IPS DF 6.9 (cell line): ENCODE measurements at places on chromosomes 16 and 17.
A peak's percentile ranks its signal among the peaks of the same experiment; 100 is the strongest.

DNA sequence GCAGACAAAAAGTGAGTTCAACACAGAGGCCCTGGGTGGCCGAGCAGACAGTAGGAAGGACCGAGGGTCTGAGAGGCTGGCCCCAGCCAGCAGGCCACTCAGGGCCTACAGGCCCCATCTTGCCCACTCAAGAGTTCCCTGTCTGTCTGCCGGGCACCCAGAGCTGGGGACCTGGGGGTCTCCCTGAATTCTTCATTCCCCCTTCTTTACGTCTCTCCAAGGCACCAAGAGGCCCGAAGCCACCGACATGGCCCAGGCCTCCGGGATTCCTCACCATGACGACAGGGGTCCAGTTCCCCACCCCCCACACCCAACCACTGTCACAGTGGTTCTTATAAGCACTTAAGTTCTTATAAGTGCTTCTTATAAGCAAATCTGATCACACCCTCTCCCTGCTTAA, 49.2 kb downstream of the NOS2 start:
- DNase-seq = no peak
- peaks cover 1% of the 10 kb centered on the region; the same call in 1 of the 2 replicates for H3K4me1 ChIP-seq
- no peak overlapping the region for H3K27ac ChIP-seq
- H3K27me3 ChIP-seq = no peaks in the 10 kb centered on the region

GRCh38 chr17:80036715-80037477, 454 bp downstream of the CCDC40 start:
- no peaks in the 10 kb centered on the region for H3K4me1 ChIP-seq
- DNase-seq = no peak
- peak overlapping the region; percentile 94 for H3K4me3 ChIP-seq
- no peaks in the 10 kb centered on the region for H3K27me3 ChIP-seq

GRCh38 chr16:47366228-47366627, 94.6 kb downstream of the ITFG1 start:
- no peaks in the 10 kb centered on the region for H3K36me3 ChIP-seq
- 0 out of 2 replicates have a peak, but pooled peaks cover 2% of the 10 kb centered on the region for H3K4me1 ChIP-seq
- DNase-seq = no peak
- no peak overlapping the region for H3K27ac ChIP-seq
- H3K4me3 ChIP-seq = no peak overlapping the region

GRCh38 chr17:3276126-3276525, 22.0 kb downstream of the OR3A1 start:
- DNase-seq = no peak
- no peaks in the 10 kb centered on the region for H3K4me1 ChIP-seq
- H3K36me3 ChIP-seq = no peaks in the 10 kb centered on the region
- H3K27ac ChIP-seq = no peak overlapping the region
- H3K4me3 ChIP-seq = no peak overlapping the region
- no peaks in the 10 kb centered on the region for H3K27me3 ChIP-seq

DNA sequence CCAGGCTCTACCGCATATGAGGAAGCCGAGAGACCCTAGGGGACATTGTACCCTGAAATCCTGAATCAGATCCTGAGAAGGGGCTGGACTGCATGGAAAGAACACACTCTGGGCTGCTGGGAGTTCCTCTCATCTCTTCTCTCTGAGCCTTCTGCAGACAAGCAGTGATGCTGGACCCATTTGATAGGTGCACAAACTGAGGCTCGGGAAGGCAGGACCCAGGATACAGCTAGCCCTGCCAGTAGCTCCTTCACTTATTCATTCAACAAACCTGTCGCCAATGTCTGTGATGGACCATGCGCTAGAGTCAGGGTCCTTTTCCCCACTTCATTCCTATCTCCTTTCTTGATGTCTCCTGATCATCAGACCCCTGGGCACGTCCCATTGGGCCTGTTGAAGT, 1.9 kb downstream of the SBK1 start:
- peaks cover 5% of the 10 kb centered on the region; the same call in 1 of the 2 replicates for H3K4me1 ChIP-seq
- H3K36me3 ChIP-seq = 0 out of 2 replicates have a peak, but pooled peaks cover 4% of the 10 kb centered on the region
- H3K4me3 ChIP-seq = peak overlapping the region; percentile 82; the same call in 1 of the 2 replicates
- H3K27me3 ChIP-seq = no peaks in the 10 kb centered on the region
- H3K27ac ChIP-seq = no peak overlapping the region

GRCh38 chr17:16439811-16440351, 24.5 kb downstream of the TRPV2 start:
- H3K4me1 ChIP-seq = peaks cover 2% of the 10 kb centered on the region; the same call in 1 of the 2 replicates
- no peak for DNase-seq
- peak overlapping the region; percentile 92 for H3K4me3 ChIP-seq
- peaks cover 45% of the 10 kb centered on the region for H3K36me3 ChIP-seq
- H3K27me3 ChIP-seq = no peaks in the 10 kb centered on the region

GRCh38 chr17:20009052-20009301, 182 bp upstream of the SPECC1 start:
- no peaks in the 10 kb centered on the region for H3K36me3 ChIP-seq
- no peak overlapping the region for H3K27ac ChIP-seq
- no peak for DNase-seq
- no peaks in the 10 kb centered on the region for H3K27me3 ChIP-seq
- peak overlapping the region; percentile 43; the same call in 1 of the 2 replicates for H3K4me3 ChIP-seq

DNA sequence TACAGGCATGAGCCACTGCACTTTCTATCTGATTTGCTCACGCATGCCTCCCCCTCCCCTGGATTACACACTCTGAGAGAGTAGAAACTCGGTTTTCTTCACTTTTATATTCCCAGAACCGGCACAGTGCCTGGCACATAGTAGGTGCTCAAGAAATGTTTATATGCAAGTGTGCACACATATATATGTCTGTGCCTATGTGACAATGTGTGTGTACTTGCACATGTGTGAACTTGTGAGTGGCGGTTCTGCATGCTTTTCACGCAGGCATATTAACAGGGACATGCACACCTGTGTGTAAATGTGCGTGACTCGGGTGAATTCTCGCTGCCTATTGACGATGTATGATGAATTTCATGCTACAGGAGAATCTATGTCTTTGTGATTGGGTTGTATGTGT, 22.1 kb upstream of the IL21R start:
- H3K36me3 ChIP-seq = no peaks in the 10 kb centered on the region
- H3K27me3 ChIP-seq = no peaks in the 10 kb centered on the region
- no peak for DNase-seq
- H3K4me1 ChIP-seq = no peaks in the 10 kb centered on the region

GRCh38 chr17:50661795-50662391, 27.2 kb downstream of the ABCC3 start:
- no peaks in the 10 kb centered on the region for H3K27me3 ChIP-seq
- no peak for DNase-seq
- peaks cover 4% of the 10 kb centered on the region; the same call in 1 of the 2 replicates for H3K4me1 ChIP-seq
- no peak overlapping the region for H3K27ac ChIP-seq

DNA sequence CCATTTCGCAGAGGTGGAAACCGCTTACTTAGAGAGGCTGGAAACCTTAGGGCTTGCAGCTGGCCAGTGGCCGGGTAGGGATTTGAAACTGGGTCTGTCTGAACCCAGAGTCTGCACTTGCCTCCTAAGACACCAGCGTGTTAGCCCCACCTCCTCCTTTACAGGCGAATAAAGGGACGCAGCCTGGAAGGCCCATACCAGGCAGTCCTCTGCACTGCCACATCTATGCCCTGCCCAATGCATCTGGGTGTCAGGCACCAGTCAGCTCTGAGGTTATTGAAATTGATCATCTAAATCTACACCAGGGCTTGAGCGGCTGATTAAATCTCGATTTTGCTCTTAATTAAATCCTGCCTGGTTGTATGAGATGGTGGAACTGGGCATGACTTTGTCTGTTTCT, 19.9 kb upstream of the NAGS start:
- H3K27ac ChIP-seq = no peak overlapping the region
- no peaks in the 10 kb centered on the region; the same call in 1 of the 2 replicates for H3K27me3 ChIP-seq
- no peak overlapping the region; the same call in 1 of the 2 replicates for H3K4me3 ChIP-seq
- H3K4me1 ChIP-seq = no peaks in the 10 kb centered on the region
- no peaks in the 10 kb centered on the region for H3K36me3 ChIP-seq

DNA sequence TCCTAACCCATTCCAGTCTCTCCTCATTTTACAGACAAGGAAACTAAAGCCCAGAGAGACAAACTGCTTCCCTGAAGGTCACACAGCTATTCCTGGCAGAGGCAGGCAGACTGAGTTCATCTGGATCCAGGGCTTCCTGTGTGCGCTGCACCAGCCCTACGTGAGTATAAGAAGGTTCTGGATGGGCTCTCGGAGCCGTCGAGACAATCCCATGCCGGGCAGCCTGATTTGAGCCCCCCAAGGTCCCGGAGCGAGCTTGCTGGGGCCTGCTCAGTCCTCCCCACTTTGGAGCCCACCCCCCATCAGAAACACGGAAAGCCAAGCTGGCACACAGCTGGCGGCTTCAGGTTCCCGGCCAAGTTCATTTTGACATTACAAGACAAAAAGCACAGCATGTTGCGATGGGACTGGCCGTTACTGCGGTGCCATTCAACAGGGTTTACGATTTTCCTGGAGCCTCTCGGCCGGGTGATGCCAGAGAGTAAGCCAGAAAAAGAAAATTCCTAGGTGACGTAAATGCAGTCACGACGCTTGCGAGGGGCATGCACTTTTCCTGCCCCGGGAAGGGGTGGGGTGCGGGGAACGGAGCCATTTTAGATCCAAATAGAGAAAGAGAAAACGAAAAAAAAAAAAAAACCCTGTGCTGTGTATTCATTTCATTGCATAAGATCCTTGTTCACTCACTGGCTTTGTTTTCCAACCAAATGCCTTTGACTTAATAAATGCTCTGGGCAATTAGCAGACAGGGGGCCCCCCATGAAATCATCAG, 167.1 kb upstream of the FOXF1 start:
- no peak overlapping the region for H3K27ac ChIP-seq
- no peak for DNase-seq
- H3K4me1 ChIP-seq = peaks cover 4% of the 10 kb centered on the region; the same call in 1 of the 2 replicates
- H3K27me3 ChIP-seq = no peaks in the 10 kb centered on the region
- H3K4me3 ChIP-seq = no peak overlapping the region
- H3K36me3 ChIP-seq = no peaks in the 10 kb centered on the region

- no peak overlapping the region for H3K27ac ChIP-seq
- H3K36me3 ChIP-seq = peaks cover 15% of the 10 kb centered on the region; the same call in 1 of the 2 replicates
- peaks cover 8% of the 10 kb centered on the region for H3K4me1 ChIP-seq
- no peak overlapping the region for H3K4me3 ChIP-seq
- H3K27me3 ChIP-seq = no peaks in the 10 kb centered on the region
These were observed 17.2 kb downstream of the METRNL start for GRCh38 chr17:83096401-83097224.

GRCh38 chr17:66535611-66536010, 233.2 kb downstream of the PRKCA start:
- no peak for DNase-seq
- no peaks in the 10 kb centered on the region for H3K36me3 ChIP-seq
- H3K27ac ChIP-seq = no peak overlapping the region
- peaks cover 4% of the 10 kb centered on the region; the same call in 1 of the 2 replicates for H3K4me1 ChIP-seq

DNA sequence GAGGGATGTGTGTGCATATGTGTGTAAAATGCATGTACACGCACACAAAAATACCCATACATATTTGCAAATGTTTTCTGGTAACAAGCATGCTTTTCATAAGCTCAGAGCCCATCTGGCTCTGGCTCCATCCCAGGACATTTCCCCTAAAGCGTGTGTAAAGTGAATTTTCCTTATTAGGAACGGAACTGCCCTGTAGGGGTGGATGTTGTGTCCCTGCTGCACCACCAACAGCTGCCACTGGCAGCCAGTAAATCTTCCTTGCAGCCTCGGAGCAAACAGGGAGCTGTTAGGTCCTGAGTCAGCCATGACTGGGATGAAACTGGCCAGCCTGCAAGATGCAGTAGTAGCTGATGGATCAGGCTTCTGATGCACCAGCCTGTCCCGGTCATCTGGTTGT, 393.5 kb downstream of the UTP18 start:
- no peaks in the 10 kb centered on the region for H3K27me3 ChIP-seq
- H3K27ac ChIP-seq = no peak overlapping the region
- no peaks in the 10 kb centered on the region for H3K4me1 ChIP-seq
- peak; percentile 22 for DNase-seq
- no peak overlapping the region for H3K4me3 ChIP-seq
- H3K36me3 ChIP-seq = no peaks in the 10 kb centered on the region

- DNase-seq = no peak
- H3K4me3 ChIP-seq = no peak overlapping the region
- no peak overlapping the region for H3K27ac ChIP-seq
- no peaks in the 10 kb centered on the region for H3K27me3 ChIP-seq
- no peaks in the 10 kb centered on the region; the same call in 1 of the 2 replicates for H3K4me1 ChIP-seq
These were observed 74.5 kb upstream of the C17orf78 start for GRCh38 chr17:37301288-37301687.

- no peak overlapping the region for H3K27ac ChIP-seq
- no peaks in the 10 kb centered on the region for H3K27me3 ChIP-seq
These were observed 19.8 kb downstream of the TAF1C start for GRCh38 chr16:84166796-84167695.

- H3K4me3 ChIP-seq = no peak overlapping the region
- no peaks in the 10 kb centered on the region for H3K27me3 ChIP-seq
- H3K4me1 ChIP-seq = peaks cover 5% of the 10 kb centered on the region; the same call in 1 of the 2 replicates
- no peak overlapping the region for H3K27ac ChIP-seq
These were observed 6.4 kb downstream of the ZNF764 start for GRCh38 chr16:30551781-30552180.

GRCh38 chr17:43224146-43224705, 4.2 kb downstream of the CCDC200 start:
- H3K27ac ChIP-seq = no peak overlapping the region
- no peaks in the 10 kb centered on the region for H3K4me1 ChIP-seq
- no peaks in the 10 kb centered on the region for H3K27me3 ChIP-seq
- H3K36me3 ChIP-seq = no peaks in the 10 kb centered on the region
- H3K4me3 ChIP-seq = no peak overlapping the region

DNA sequence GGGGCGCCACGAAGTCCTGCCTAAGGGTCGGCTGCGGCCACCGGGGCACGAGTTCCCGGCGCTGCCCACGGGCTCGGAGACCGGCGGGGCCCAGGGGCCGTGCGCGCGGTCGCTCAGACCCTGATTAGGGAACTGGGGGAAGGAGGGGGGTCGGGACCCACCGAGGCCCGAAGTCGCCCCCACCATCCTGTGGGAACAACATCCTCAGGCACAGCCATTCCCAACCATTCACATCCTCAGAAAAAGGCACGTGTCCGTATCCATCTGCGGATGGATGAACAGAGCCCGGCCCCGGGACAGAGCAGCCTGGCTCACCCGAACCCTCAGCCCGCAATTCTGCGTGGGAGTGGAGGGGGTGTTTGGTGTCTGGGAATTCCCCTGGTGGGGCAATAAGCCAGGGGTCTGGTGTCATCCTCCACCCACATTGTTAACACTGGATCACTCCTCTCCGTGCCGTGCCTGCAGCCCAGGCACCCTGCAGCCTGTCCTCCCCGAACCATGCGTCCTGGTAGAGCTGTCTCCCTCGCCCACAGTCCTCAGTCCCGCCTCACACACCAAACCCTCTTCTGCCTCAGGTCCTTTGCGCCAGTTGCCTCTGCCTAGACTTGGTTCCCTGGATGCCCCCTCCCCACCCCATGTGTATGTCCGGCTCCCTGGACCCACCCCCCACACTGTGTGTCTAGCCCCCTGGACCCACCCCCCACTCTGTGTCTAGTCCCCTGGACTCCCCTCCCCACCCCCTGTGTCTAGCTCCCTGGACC, 789 bp upstream of the CCDC57 start:
- no peak for DNase-seq
- H3K4me3 ChIP-seq = peak overlapping the region; percentile 99
- peaks cover 6% of the 10 kb centered on the region; the same call in 1 of the 2 replicates for H3K27me3 ChIP-seq
- no peaks in the 10 kb centered on the region for H3K36me3 ChIP-seq
- H3K27ac ChIP-seq = no peak overlapping the region
- H3K4me1 ChIP-seq = peaks cover 2% of the 10 kb centered on the region; the same call in 1 of the 2 replicates

GRCh38 chr16:175011-175949, 1.2 kb upstream of the HBA1 start:
- H3K27me3 ChIP-seq = peaks cover 56% of the 10 kb centered on the region
- H3K27ac ChIP-seq = no peak overlapping the region
- H3K4me1 ChIP-seq = 0 out of 2 replicates have a peak, but pooled peaks cover 1% of the 10 kb centered on the region
- peaks cover 3% of the 10 kb centered on the region; the same call in 1 of the 2 replicates for H3K36me3 ChIP-seq
- no peak overlapping the region for H3K4me3 ChIP-seq
